ENCODE measurements at places on chromosomes 7 and 10.

- DNase-seq = peak; percentile 59
Measured at GRCh38 chr10:58661336-58661735, 148.7 kb downstream of the BICC1 start.

DNA sequence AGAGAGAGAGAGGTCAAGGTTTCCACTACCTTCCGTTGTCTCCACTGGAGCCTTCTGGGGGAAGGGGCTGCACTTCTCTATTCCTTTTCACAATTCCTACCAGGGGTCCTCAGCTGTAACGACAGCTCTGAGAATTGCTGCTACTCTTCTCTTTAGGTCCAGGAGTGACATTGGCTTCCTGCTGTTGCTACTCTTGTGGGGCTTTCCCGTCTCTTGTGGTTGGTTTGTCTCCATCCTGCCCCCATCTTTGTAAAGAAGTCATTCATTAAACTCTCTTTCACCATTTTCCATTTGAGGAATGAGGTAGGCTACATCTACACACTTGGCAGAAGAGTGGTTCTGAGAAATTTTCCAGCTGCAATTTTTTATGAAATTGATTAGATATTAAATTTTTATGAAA lies 238.8 kb upstream of the LYZL1 start:
- DNase-seq = no peak

DNA sequence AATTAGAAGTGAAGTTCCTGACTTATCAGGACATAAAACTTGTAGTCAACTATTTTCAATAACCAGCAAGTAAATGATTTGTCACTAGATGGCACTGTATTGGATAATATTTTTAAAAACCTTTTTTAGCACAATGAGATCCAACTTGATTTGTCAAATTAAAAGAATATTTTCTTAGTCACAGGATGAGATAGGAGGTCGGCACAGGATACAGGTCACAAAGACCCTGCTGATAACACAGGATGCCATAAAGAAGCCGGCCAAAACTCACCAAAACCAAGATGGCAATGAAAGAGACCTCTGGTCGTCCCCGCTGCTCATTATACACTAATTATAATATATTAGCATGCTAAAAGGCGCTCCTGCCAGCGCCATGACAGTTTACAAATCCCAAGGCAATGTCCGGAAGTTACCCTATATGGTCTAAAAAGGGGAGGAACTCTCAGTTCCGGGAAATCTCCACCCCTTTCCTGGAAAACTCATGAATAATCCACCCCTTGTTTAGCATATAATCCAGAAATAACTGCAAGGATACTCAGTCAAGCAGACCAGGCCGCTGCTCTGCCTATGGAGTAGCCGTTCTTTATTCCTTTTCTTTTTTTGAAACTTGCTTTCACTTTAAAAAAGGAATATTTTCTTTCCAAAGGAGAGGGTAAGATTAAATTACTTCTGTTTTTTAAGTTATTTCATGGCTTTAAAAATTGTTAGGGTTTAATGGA lies 255.7 kb upstream of the MKLN1 start:
- peak; percentile 17 for DNase-seq

DNA sequence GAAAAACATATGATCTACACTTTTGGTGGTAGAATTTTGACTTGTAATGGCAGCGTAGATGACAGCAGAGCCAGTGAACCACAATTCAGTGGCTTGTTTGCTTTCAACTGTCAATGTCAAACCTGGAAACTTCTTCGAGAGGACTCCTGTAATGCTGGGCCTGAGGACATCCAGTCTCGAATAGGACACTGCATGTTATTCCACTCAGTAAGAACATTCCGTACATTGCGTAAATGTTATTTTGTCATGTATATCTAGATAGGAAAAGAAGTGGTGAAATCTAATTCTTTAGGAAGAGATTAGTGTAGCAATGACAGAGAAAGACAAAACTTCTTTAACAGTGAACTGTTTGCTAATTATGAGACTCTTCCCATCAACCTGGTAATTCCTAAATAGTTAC lies 112.9 kb downstream of the PODXL start:
- DNase-seq = no peak

DNA sequence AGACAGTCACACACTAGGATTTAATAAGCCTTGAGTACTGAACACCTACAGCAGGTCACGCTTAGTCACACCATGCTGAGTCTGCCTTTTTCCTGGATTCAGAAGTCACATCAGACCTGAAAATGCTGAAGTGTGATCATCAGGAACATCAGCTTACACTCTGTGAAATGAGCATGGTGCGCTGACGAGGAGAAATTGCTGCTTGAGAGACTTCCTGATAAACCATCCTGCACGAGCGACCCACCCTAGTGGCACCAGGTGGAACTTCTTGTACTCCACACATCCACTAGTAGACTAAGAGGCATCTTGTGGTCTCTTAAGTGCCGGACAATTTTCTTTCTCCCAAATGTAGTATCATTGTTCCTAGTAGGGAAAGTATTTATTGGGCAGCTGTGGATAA lies 51.8 kb upstream of the MRLN start:
- DNase-seq = peak; percentile 45

DNA sequence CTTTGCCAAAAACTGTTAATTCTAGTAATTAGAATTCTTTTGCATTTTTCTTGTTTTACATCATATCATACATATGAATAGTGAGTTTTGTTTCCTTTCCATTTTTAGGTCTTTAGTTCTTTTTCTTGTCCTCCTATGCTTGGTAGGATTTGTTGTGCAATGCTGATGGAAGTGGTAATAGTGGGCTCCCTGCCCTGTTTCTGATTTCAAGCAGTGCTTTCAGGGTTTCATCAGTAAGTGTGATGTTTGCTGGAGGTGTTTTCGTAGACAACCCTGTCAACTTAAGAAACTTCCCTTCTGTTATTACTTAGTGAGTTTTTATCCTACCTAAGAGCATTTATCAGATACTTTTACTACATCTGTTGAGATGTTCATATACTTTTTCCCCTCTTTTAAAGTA lies 50.5 kb downstream of the CSGALNACT2 start:
- DNase-seq = no peak

DNA sequence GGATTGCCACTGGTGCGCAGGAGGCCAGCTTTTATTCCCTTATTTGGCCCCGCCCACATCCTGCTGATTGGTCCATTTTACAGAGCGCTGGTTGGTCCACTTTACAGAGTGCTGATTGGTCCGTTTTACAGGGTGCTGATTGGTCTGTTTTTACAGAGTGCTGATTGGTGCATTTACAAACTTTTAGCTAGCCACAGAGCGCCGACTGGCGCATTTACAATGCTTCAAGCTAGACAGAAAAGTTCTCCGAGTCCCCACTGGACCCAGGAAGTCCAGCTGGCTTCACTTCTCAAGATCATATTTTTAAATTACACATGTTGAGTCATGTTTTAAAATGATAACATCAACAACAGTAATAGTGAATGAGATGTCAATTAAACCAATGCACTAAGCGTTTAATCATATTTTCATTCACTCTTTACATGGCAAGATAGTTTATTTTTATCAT lies 128.3 kb downstream of the CUBN start:
- DNase-seq = no peak

DNA sequence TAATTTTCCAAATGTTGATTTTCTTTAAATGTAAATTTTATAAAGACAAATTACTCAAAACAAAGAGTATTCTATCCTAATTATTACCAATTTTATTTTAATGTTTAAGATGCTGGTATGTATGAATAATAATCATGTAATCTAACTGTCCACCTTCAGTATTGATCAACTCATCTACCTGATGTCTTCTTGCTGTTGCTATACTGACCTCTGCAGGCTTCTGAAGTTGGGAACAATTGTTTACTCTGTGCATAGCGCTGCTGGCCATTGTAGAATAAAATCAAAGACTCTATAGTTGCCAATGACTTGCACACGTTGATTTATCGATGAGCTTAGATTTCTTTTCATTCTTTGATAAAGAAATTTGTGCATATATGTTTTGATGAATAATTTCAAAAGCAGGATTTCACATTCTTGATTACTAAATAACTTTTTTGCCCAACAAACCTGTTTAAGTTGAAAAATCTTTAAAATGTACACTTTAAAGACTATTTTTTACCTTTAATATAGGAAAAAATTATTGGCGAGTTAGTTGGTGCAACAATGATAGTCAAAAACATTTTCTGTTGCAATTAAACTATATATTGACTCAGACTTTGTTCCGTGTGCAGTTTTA lies 282.3 kb downstream of the TFEC start:
- peak; percentile 16 for DNase-seq

DNA sequence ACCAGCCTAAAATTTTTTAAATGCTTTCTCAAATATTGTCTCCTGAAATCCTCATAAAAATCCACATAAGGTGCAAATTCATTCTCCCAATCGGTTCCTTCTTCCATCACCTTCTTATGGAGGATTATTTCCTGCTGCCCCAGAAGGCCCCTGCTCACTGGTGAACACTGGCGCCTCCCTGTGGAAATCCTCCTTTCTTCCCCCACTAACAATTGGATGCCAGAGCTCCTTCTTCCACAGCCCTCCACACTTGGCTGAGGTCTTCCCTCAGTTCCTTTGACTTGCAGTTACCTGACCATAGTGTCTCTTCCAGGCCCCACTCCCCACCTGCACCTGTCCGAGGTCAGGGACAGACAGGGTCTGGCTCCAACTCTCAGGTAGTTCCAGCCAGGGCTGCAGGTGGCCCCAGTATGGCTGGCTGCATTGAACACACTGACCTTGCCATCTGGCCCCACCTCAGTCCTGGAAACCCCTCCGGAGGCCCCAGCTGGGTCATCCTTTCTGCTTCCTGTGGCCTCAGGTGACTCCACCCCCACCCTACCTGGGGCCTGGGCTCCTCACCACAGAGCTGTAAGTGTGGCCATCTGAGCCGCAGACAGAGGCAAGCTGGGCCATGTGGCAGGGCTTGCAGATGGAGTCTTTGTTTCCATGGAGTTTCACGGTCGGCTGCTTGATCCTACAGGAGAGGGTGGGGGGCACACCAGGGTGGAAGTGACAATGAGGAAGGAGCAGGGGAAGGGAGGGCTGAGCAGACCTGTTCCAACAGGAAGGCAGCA lies 18.4 kb downstream of the SPOCK2 start:
- DNase-seq = no peak

DNA sequence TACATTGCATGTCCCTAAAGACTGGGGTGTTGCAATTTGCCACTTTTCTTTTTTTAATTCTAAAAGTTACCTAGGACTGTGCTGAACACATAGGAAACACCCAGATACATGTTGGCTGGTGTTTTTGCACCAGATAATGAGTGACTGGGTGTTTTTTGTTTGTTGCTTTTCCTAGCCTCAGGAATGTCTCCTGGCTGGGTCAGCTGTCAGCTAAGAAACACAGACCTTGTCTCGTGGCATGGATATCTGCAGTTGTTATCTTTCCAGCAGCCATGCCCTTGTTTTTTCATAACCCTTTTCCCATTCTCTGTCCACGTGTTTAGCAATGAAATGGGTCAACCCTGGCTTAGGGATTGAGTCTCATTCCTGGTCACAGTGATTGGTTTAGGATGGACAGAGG lies 433.9 kb upstream of the ZMIZ1 start:
- no peak for DNase-seq

DNA sequence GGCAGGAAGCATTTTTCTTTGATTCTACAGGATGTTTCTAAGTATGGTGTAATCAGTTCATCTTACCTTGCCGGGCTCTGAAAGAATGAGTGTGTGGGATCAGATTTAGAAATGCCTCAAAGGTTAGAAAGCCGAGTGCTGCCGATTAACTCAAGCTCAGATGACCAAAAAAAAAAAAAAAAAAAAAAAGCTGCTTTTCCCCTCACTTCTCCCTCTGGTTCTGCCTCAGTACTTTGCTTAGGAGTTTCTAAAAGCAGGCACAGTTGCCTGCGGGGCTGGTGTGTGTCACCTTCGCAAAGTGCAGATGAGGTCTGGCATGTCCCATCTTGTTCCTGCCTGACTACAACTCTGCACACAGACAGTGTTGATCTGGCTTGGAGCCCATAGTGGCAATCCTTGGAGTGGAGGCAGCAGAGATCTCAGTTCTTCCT lies 47.0 kb downstream of the KIAA1217 start:
- DNase-seq = peak; percentile 99

- DNase-seq = peak; percentile 93
Measured at GRCh38 chr7:55053651-55054571, 35.1 kb downstream of the EGFR start.

GRCh38 chr7:22438994-22439393 lies 61.0 kb downstream of the STEAP1B start:
- no peak for DNase-seq

DNA sequence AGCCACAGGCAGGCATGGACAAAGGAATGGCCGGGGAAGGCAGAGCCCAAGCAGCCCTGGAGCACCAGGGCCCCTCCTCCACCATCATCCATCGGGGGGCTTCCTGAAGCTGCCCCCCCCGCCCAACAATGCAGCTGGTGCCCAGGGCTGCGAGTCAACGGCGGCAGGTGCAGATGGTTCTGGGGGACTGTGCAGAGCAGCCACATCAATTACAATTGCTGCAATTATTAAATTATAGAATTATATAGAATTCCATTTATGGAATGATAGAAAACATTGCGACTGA lies 28.3 kb downstream of the EBF3 start:
- no peak for DNase-seq

DNA sequence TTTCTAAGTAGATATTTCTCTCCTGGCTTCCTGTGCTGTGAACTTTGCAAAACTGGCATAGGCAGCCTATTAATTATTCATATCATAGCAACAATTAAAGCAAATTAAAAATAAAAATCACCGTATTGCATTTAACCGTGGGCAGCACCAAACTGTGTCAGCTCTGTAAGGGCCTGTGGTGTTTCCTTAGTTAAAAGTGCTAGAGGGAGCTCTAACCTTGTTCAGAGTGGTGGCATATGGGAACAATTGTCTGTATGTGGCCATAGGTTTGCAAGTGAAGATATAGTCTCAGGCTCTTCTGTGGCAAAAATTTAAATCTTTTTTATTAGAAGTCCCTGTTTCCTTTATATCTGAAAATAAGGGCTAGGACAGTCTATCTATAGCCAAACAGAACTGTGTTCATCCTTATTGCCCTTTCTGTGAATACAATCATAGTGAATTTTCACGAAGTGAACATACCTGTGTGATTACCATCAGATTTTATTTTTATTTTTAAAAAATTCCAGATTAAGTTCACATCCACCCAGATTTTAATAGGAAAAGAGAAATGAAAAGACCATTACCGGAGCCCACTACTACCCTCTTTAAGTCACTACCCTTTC lies 92.6 kb downstream of the POLL start:
- peak; percentile 29 for DNase-seq

- peak; percentile 99 for DNase-seq
Measured at GRCh38 chr10:80471715-80472233, 17.7 kb downstream of the TSPAN14 start.

DNA sequence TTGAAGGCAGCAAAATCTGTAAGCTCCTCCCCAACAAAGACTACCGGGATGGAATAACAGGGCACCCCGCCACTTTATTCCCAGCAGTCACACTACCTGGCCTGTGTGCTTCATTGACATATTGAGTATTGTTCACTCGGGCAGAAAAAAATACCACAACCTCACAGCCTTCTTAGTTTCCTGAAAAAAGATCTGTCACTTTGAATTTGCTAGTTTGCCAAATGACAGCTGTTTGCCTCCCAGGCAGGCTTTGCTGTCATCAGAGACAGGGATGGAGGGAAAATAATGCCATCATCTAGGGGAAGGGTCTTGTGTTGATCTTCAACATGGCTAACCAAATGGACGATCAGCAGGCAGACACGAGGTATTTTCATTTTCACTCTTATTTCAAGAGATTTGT lies 26.9 kb downstream of the BMPER start:
- no peak for DNase-seq

- no peak for DNase-seq
Measured at GRCh38 chr10:76404531-76404930, 973.1 kb downstream of the LRMDA start.

GRCh38 chr7:49787980-49788379 lies 14.5 kb downstream of the VWC2 start:
- no peak for DNase-seq

GRCh38 chr10:13765641-13766341 lies 179.0 kb downstream of the PRPF18 start:
- DNase-seq = no peak

Measured in epithelial cell of esophagus (primary cell).